Activated CD4-positive, alpha-beta memory T cell treated with anti-CD3 and anti-CD28 coated beads, Interleukin-2, amount 10 ng/mL, durations not matched to agents 7 days and 5 days (primary cell): ENCODE measurements at places on chromosomes 6 and 20.

GRCh38 chr6:97123112-97123511 is 159.9 kb downstream of the MMS22L start:
- DNase-seq, result no peak

DNA sequence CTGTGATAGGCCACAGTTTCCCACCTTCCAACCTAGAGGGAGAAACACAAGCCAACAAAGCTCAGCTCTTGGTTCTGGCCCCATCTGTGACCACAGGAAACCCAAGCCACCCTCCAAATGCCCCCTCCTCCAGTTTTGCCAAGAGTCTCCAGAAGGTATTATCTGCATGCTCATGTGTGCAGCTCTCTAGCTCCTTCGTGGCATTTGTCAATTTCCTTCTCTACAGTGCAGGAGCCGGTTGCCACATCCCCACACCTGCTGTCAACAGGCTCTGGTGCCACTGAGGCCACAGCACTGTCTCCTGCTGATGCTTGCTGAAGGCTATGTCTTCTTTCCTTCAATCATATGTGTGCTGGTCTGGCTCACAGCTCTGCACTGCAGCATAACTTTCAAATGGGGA is 177.2 kb downstream of the CLIC5 start:
- no peak for DNase-seq

DNA sequence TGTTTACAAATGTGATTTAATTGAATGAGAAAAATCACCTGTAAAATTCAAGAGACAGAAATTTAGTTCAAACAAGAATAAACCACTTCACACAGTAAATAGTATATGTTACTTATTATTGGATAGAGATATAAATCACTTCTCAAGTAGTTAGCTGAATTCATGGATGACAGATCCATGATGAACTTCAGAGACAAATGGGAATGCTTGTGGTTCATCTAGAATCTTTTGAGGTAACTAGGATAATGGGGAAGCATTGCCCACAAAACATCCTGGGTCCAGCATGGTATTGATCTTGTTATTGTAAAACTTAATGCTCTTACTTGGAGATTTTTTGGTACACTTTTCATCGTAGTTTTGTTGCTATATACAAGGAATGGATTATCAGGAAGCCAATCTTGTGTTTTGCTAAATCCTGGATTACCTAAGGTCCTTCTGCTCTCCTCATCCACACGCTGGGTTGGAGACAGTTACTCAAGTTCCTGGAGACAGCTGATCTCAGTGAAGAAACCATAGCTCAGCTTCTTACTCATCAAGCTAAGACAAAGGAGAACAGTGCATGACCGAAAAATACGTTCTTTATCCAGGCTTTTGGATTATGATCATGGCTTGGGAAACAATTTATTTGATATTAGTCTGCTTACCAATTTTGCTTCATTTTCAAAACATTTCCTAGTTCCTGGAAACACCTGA is 142.5 kb upstream of the PREP start:
- no peak for DNase-seq

- no peak for DNase-seq
These were observed 62.8 kb upstream of the GTSF1L start for GRCh38 chr20:43789593-43789992.

GRCh38 chr6:99334526-99335127 is 14.8 kb downstream of the FAXC start:
- peak; percentile 26 for DNase-seq

DNA sequence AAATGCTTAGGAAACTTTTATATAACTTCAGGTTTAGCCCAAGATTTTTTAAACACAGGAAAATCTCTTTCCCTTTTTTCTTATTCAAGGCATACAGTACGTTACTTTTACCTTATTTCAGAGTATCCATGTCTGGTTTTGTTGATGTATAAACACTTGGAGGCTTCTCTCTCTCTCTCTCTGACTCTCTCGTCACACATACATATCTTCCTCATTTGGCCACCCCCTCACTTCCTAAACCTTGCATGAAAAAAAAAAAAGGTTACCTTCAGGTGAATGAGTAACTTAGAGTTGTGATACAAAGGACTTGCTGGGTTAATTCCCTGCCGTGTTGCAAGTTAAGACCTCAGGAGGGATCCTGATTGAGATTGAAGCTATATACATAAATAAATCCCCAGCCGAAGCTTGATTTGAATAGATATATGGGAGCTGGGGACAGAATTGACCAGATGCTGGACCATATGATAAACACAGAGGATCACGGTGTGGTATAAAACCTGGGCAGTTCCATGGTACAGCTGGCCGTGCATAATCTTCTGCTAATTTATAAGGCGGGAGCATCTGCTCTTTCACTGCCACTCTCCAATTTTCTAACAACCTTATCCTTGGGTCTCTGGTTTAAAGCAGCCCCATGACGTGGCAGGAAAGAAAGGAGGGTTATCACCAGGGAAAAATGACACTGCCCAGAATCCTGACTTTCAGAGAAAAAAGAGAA is 55.1 kb upstream of the IL20RA start:
- DNase-seq, result no peak

DNA sequence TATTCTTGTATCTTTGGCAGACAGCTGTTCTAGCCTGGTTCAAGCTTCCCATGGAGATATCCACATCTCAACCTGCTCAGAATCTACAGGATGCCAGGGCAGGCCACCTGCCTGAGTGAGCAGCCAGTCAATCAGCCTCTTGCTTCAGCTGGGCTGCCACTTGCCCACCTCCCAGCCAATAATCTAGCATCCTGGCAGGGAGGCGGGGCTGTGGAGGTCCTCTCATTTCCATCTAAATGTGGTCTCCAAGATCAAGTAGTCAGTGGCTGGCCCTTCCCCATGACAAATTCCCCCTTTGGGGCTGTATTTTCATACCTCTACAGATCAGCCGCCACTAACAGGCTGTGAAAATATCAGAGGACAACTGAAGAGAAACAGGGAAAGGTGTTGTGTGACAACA is 33.0 kb upstream of the SPDEF start:
- DNase-seq, result no peak

DNA sequence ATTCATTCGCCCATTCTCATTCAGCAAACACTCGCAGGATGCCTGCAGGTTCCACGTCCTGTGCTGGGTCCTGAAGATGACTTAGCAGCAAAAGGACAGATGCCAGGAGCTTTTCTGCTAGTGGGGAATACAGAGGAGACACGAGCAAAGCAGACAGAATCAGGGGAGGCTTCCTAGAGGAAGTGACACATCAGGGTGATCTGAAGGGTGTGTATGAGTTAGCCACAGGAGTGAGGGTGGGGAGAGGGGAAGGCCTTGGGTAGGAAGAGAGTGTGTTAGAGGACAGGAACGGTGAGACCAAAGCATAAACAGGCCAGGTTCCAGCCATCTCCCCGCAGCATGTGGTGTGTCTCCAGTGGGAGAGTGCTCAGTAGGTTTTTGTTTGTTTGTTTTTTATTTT is 73.4 kb upstream of the GTSF1L start:
- DNase-seq, result no peak

GRCh38 chr6:169425628-169426370 is 172.2 kb upstream of the THBS2 start:
- no peak for DNase-seq

- DNase-seq, result no peak
These were observed 25.7 kb upstream of the MLIP start for GRCh38 chr6:54085541-54085940.

- peak; percentile 28 for DNase-seq
These were observed 28.0 kb upstream of the ZNF217 start for GRCh38 chr20:53621482-53622246.

DNA sequence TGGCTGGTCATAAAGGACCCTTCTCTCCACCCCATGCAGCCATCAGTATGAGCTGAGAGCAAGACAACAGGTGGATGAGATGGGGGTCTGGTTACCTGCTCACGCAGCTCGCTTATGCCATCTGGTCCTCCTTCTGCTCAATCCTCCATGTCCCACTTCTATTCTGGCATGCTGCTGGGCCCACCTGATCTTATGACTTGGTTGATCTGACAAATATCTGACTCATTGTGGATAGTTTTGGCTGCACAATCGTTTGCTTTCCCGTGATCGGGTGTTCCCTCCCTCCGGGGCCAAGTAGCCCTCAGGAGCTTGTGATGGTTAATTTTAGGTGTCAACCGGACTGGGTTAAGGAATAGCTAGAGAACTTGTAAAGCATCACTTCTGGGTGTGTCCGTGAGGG is 26.6 kb upstream of the ELMO2 start:
- no peak for DNase-seq

GRCh38 chr20:42192321-42192720 is 574.1 kb upstream of the CHD6 start:
- no peak for DNase-seq

GRCh38 chr6:157101166-157101565 is 222.2 kb downstream of the TMEM242 start:
- DNase-seq, result no peak

- DNase-seq, result no peak
These were observed 31.1 kb downstream of the TMEM242 start for GRCh38 chr6:157292202-157292601.

GRCh38 chr6:72642435-72642834 is 20.6 kb downstream of the KCNQ5 start:
- DNase-seq, result no peak

DNA sequence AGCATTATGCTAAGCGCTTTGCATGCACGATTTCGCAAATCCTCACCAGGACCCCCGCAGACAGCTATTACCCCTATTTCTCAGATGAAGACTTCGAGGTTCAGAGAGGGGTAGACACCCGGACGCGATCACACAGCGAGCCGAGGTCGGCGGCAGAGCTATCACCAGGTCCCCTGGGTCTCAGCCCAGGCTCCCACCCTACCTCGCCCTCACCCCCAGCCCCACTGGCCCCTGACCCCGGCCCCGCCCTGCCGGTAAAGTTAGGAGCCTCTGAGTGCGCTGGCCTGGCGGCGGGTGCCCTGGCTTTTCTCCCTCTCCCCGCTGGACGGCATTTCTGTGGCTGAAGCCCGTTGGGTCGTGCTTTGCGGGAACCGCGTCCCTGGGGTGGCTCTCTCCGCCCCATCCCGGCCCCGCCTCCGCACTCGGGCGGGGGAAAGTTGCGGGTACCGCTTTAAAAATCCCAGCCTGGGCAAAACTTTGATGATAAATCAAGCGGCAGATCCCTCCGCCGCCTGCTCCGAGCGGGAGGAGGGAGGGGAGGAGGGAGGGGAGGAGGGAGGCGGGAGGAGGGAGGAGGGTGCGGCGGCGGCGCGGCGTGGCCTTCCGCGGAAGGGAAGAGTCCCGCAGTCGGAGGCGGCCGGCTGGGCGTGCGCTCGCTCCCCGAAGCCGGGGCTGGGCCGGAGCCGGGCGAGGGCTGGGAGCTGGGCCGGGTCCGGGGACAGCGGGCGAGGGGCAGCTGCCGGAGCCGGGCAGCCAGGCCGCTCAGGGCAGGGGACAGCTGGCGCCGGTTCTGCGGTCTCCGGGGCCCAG is at the start of gene VSTM2L:
VSTM2L (plus strand) TSS at position 624 of the 810 bp plus-strand sequence. CDS start 224 bp downstream, outside the sequence.
- no peak for DNase-seq

GRCh38 chr6:149236589-149236988 is 80.9 kb upstream of the TAB2 start:
- no peak for DNase-seq

- DNase-seq, result no peak
These were observed 38.0 kb downstream of the PDE10A start for GRCh38 chr6:165624871-165625639.

- DNase-seq, result no peak
These were observed 3.9 kb upstream of the NECAB3 start for GRCh38 chr20:33677991-33678702.

DNA sequence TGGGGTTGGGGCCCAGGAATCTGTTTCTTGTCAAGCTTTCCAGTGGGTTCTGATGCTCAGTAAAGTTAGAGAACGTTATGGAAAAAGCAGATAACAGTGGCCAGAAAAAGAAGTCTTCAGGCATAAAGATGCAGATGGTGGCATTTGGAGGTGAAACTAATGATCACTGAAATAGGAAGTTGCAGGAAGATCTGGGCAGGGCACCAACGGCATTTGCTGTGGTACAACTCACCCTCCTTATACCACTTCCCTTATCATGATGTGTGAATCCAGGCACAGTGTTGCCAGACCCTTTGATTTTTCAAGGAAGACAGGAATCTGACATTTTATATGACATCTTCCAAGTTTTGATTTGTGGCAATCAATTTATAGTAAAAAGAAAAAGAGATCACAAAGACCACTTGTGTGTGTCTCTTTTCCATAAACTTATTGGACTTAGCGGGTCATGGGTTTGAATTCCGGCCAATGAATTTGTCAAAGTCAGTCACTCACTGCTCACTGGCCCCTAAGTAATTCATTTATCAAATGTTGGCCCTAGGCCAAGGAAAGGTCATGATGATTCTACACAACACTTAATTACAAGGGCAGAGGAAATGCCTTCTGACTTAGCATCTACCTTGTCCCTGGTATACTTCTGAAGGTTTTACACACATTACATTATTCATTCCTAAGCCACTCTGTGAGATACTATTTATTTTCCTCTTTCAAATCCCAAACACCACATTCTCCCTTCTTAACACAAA is 37.6 kb downstream of the LAMP5 start:
- no peak for DNase-seq

- DNase-seq, result no peak
These were observed 72.4 kb upstream of the SYNJ2 start for GRCh38 chr6:157909282-157909664.

GRCh38 chr6:744666-745353 is 51.9 kb upstream of the EXOC2 start:
- DNase-seq, result no peak

DNA sequence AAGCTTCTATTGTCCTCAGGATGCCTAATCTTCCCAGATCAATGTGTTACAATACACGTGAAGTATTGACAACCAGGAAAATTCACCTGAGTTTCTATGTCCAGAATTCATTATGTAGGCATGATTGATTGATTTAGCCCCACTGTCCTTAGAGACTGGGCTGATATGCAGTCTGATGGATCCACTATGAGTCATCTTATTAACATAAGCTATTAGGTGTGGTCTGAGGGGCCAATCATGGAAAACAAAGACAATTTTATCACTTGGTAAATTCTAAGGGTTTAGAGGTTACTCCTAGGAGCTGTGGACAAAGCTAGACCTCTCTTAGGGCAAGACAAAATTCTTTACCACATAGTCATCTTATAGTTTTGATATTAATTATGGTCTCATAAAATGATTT is 41.3 kb upstream of the SLC35B3 start:
- no peak for DNase-seq

GRCh38 chr6:20722455-20722854 is 188.2 kb downstream of the CDKAL1 start:
- no peak for DNase-seq
